Chondrocyte (in vitro differentiated cells): ENCODE measurements at places on chromosomes 5 and 9.
A peak's percentile ranks its signal among the peaks of the same experiment; 100 is the strongest.

GRCh38 chr5:127297348-127298035 is 6.9 kb downstream of the MEGF10 start:
- DNase-seq, result no peak

DNA sequence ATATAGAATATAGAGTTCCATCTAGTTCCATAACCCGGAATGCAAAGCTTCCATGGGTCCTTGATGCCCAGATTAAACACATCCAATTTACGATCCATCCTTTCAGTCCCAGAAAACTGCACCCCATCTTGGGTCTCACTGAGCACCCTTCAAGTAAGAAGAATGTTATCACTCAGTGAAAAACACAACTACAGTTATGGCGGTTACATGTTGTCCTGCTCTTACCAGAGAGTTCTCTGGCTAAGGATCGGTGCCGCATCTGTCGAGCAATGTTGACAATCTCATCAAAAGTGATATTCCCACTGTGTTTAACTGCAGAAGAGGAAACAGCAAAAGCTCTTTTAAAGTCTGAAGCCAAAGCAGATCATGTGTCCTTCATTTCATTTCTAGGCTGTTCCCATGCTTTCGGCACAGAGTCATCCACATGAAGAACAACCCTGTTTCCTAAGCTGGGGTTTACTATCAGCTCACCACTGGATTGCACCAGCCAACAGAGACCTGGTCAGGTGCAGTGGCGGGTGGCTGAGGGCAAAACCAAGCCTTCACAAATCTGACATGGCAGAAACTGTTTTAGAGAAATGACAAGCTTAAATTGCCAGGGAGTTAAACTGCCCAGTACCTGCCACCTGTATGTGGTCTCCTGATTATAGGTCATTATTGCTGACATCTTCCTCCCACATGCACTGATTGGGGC is 2.9 kb downstream of the RPL12 start:
- no peak for DNase-seq

DNA sequence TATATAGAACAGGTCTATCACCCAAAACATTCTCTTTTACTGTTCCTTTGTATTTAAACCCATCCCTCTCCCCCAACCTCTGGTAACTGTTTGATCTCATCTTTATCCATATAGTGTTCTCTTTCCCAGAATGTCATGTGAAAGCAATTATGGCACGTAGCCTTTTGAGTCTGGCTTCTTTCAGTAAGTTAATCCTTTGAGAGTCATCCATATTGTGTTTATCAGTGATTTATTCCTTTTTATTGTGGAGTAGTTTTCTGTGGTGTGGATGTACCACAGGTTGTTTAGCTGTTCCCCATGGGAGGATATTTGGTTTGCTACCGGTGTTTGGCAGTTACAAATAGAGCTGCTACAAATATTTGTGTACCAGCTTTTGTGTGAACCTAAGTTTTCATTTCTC is 38.0 kb downstream of the HMGXB3 start:
- no peak for DNase-seq

DNA sequence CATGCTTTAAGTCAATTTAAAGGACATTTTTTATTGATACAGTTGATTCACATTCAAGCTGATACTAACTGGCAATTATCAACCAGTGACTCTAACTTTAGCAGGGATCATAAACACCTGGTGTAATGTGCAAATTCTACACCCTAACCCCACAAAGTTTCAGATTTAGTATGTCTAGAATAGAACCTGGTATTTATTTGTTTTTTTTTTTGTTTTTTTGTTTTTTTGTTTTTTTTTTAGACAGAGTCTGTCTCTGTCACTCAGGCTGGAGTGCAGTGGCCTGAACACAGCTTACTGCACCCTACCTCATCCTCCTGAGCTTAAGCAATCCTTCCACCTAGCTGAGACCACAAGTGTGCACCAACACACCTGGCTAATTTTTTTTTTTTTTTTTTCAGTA is 311.2 kb upstream of the SEMA6A start:
- no peak for DNase-seq

DNA sequence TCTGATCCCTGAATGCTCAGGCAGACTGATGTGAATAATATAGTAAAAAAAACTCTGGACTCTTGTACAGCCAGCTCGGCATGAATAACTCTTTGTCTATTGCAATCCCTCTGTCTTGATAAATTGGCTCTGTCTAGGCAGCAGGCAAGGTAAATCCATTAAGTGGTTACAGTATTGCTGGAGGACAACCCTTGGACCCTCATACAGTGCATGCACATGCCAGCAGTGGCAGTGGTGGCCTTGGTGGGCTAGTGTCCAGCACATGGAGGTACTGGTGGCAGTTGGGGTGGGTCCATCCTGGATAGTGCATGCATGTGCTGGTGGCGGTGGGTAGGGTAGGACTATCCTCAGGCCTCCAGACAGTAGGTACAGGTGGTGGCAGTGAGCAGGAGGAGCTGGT is 38.9 kb downstream of the DNAJC21 start:
- DNase-seq, result no peak

- DNase-seq, result no peak
These were observed 51.6 kb upstream of the CNTLN start for GRCh38 chr9:17083258-17083657.

DNA sequence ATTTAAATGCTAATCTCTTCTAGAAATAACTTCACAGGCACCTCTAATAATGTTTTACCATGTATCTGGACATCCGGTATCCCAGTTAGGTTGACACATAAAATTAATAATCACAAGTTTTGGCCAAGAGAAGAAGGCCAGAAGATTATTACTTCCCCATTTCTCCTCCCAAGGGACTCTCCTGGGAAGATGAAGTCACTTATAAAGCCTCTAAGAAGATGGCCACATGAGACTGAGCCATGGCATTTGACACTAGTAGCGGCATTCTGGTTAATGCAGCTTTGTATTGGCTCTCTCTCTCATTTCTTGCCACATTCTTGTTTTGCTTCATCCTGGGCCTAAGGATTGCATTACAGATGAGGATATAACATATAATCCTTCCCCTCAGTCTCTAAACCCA is 34.5 kb upstream of the RASA1 start:
- no peak for DNase-seq

GRCh38 chr5:50794812-50795211 is 128.4 kb downstream of the PARP8 start:
- peak; percentile 38 for DNase-seq

DNA sequence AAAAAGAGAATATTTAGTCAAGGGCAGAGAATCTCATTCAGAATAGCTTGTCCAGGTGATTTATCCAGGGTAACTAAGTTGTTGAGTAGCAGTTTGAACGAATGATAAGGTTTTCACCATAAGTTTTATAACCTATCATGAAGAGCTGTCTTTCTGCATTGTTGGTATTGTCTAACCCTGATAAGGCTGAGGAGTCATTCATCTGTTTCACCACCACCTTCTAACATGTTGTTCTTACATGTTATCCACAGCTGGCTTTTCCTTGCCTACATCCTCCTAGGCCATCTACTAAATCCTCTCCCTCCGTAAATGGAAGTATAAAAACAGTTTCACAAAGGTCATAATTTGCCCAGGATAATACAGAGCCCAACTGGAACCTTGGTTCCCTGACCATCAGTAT is 24.1 kb downstream of the ZNF462 start:
- no peak for DNase-seq

- no peak for DNase-seq
These were observed 46.8 kb downstream of the INIP start for GRCh38 chr9:112670991-112671625.

GRCh38 chr9:98708103-98708932 is 417 bp downstream of the GABBR2 start:
- DNase-seq, result no peak

DNA sequence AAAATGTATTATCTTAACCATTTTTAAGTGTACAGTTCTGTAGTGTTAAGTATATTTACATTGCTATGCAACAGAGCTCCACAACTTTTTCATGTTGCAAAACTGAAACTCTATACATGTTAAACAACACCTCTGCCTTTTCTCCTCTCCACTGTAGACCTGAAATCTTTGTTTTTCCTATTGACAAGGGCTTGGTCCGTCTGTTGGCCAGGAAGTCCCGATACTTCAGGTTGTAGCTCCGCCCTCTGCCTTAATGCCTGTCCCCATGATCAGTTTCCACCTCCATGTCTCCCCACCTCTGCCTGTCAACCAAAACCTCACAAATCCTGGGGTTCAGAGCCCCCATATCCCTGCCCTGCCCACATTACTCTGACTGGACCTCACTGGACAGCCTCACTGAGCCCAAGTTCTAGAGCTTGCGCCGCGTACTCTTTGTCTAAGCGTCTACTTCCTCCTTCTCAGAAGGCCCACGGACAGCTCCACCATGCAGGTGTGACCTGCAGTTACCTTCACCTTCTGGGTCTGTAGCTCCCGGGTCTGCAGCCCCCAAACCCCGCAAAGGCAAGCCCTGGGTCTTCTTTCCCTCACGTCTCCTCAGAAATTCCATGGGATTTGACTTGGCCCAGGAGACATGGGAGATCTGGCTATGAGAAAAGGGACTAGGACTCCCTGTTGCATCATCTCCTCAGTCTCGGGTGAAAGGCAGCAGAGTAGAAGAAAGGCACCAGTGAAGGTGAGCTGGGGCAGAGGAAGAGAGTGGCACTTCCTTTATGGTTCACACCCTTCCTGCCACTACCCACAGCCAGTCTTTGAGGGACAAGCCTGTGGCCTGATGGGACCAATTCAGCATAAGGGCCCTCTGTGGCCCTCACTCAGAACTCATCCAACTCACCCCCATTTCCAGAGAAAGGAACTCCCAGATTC is 8.0 kb downstream of the GLIPR2 start:
- DNase-seq, result peak; percentile 63

DNA sequence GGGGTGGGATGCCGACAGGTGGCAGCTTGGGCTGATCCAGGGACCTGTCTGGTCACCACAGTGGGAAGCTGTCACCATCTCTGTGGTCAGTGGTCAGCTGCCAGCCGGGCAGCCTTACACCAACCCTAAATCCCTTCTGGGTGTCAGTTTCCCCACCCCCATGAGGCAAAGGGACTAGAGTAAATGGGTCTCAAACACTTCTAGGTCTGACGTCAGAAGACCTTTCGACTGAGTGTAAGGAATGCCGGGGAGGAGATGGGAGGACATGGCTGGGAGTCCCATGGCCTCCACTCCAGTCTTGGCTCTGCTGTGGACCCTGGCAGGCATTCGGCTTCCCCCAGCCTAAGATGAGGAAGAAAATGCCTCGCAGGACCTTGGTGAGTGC is 40.3 kb upstream of the SLC25A51 start:
- no peak for DNase-seq

GRCh38 chr5:71872311-71872864 is 153.3 kb downstream of the CARTPT start:
- DNase-seq, result no peak

DNA sequence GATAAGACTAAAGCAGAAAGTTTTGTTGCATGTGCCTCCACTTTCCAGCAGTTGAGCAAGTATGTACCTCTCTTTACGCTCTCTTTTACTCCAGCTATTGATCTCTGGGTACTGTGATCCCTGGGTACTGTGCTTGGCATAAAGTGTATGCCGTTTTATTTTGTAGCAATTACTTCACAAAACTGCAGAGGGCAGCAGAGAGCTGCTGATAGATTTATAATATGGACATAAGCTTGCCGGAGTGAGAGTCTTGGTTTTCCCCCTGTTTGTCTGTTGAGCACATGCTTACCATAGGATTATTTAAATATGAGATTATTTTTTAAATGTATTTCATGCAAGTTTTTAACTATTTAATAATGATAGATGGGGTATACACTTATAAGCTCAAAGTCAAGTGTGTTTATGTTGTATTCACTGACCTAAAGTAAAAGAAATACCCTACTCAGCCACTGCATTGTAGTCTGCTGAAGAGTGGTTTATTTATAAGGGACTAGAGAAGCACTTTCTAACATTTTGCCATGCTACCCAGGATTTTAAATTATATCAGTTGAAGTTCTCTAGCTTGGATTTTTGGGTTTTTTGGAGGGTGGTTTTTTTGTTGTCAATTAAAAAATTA is 13.0 kb downstream of the TTC1 start:
- no peak for DNase-seq

DNA sequence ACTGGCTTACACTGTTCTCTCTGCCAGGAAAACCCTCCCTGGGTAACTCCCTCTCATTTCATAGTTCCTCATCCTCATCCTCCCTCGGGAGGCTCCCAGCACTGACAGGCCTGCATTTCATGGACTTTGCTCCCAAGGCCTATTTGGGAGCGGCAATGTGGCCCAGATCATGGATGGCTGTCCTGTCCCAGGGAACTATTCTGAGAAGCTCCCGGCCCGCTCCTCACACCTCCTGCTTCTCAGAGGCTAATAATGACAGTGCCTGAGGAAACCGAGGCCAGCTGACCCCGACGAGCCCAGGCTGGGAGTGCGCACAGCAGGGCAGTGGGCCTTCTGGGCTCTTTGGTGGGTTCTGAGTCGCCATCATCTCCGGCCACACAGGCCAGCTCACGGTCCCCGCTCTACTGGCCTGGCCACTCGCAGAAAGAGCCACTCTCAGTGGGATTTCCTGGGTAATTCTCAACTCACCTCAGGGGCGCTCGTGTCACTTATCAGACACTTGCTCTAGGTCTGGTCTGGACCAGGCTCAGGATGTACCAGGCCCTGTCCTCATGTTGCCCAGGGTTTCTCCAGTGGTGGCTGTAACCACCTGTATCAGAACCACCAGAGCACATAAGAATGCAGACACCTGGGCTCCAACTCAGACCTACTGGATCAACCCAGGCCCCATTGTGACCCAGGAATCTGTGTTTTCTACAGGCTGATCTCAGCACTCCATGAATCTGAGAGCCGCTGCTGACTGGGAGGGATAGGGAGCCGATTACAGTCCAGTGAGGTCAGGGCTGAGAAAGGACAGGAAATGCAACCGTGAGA is 2.0 kb upstream of the DOLPP1 start:
- peak; percentile 52 for DNase-seq

DNA sequence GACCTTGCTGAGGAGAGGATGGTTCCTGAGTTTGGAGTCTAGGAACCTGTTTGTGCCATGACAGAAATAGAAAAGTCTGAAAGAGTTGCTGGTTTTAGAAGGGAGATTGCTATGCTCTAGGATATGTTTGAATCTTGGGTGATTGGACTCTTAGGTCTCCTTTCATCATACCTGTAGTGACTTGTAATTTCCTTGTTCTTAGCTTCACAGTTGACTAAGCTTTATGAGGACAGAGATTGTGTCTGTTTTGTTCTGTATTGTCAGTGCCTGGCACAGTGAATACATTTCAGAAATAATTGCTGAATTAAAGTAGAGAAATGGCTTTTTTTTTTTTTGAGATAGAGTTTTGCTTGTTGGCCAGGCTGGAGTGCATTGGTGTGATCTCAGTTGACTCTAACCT is 31.5 kb downstream of the GAPVD1 start:
- no peak for DNase-seq

GRCh38 chr5:173354645-173355044 is 26.4 kb upstream of the STC2 start:
- DNase-seq, result no peak

- no peak for DNase-seq
These were observed 4.9 kb upstream of the LHX2 start for GRCh38 chr9:124006448-124007361.
